ENCODE measurements at places on chromosomes 4 and X.

GRCh38 chrX:23883737-23884354, 23.9 kb downstream of the APOO start:
- DNase-seq, result peak; percentile 28

- no peak for DNase-seq
Observed at GRCh38 chr4:120228086-120228485, 161.4 kb upstream of the MAD2L1 start.

DNA sequence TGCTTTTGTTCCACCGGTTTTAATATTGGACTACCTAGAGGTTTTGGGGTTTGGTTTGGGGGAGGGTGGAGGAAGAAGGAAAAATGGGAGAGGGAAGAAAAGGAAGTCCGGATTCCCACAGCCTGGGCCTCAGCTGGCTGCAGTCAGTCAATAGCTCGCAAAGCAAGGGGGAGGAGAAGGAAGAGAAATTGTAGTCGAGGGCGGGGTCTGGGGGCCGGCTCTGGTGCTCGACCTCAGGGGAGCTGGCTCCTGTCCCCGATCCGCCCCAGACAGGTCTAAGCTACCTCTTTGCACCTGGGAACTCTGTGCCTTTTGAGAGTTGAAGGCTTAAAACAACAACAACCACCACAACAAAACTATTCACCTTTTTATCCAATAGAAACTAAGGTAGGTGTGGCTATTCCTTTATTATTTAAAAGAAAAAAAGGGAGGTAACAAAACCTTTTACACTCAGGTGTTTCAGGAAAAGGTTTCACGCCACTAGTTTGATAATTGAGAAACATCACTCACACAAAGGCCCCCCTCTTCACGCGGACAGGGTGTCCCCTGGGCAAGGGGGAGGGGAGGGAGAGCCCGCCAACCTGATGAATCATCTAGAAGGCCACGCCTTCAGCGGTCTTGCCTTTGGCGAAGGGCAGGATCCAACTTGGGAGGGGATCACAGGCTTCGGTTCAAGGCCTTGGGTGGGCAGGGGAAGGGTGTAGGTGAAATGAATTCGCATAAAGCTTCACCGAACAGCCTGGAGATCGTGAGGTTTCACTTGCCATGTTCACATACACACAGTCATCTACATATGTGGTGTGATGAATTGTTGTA, 1.6 kb upstream of the LNX1 start:
- no peak for DNase-seq

DNA sequence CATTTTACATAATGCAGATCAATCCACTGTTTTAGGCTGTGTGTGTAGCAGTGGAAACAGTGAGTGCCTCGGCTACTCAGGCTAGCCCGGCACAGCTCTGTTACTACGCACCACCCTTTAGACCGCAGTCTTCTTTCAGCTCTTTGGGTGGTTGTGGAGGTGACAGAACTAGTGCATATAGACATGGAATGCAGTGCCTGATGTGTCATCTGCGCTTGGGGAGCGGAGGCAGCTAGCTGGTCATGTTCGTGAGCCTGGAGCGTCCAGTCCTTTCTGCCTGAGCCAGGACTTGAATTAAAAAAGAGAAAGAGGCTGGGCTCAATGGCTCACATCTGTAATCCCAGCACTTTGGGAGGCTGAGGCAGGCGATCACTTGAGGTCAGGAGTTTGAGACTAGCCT, 4.8 kb downstream of the TBC1D14 start:
- no peak for DNase-seq

GRCh38 chr4:123939621-123940020, 543.0 kb downstream of the SPRY1 start:
- DNase-seq, result no peak

- DNase-seq, result peak; percentile 68
Observed at GRCh38 chr4:142126890-142127497, 490.6 kb downstream of the IL15 start.

Measured in activated CD4-positive, alpha-beta memory T cell treated with anti-CD3 and anti-CD28 coated beads for 36 hours (primary cell).